ENCODE measurements at places on chromosomes 6 and 20.

GRCh38 chr6:18324706-18325042 is 60.3 kb upstream of the DEK start:
- DNase-seq, result no peak

DNA sequence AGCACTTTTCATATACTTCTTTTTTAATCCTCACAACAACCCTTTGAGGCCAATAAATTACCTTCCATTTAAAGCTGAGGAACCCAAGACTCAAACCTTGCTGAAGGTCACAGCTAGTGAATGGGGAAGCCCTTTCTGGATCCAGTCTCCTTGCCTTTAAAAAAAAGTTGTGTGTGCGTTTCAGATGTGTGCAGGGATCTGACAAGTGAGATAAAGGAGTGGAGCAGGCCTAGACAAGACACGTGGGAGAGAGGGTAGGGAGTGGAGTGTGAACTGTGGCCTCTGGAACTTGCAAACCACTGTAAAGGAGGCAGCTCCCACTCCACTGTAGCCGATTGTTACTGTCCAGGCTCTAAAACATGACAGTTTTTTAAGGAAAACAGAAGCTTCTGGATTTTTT is 1.9 kb downstream of the KLHL32 start:
- DNase-seq, result no peak

- no peak for DNase-seq
Measured at GRCh38 chr20:46192376-46192944, 74.3 kb downstream of the CD40 start.

- DNase-seq, result no peak
Measured at GRCh38 chr6:43897571-43898302, 127.7 kb downstream of the VEGFA start.

DNA sequence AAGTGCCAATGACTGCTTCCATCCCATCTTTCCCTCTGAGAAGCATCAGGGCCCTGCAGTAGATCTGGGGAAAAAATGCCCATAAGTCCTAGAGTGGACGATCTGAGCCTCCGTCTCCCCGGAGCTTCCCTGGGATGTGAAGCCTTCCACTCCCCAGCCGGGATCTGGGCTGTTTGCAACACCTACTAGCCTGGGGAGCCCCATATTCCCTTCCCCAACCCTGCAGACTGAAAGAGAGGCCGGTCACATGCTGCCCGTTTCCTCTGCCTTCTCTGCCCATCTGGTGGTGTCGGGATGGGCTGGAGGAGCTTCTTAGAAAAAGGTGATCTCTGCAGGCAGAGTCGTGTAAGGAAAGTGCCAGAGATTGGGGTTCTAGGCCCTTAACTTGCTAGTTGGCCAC is 1.1 kb downstream of the SNPH start:
- no peak for DNase-seq

DNA sequence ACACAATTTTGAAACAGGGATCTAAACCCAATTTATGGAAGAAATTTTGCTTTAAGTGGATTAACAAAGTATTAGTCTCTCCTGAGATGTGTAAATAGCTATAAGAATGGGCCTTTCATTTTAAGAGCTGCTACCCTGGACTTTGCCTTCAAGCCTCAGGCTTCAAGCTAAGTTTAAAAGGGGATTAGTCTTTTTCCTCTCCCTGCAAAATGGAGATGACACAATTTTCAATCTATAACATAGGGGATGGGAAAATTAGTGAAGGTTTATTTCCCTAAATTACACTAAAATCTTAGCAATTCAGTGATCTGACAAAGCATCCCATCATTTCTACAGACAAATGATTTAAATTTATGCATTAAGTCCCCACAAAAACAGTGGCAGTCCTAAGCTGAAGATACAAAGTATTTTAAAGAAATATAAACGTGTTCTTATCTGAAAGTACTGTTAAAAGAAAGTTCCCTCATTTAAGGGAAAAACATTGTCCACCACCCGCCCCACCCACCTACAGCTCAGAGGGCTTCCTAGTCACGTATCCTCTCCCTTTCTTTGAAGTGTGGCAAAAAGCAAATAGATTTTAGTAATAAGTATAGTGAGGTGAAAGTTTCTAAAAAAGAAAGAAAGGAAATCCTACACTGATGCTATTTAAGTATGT is 14.5 kb downstream of the ARHGAP18 start:
- DNase-seq, result no peak

DNA sequence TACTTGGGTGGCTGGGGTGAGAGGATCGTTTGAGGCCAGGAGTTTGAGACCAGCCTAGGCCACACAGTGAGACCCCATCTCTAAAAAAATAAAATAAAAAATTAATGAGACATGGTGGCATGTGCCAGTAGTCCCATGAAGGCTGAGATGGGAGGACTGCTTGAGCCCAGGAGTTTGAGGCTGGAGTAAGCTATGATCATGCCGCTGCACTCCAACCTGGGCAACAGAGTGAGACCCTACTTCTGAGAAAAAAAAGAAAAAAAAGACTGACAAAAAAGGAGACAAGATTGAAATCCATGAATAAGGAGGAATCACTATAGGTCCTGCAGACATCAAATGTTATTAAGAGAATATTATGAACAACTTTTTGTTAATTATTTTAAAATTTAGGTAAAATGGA is 23.7 kb upstream of the BPHL start:
- no peak for DNase-seq

- DNase-seq, result no peak
Measured at GRCh38 chr6:32108094-32108627, 977 bp downstream of the TNXB start.

DNA sequence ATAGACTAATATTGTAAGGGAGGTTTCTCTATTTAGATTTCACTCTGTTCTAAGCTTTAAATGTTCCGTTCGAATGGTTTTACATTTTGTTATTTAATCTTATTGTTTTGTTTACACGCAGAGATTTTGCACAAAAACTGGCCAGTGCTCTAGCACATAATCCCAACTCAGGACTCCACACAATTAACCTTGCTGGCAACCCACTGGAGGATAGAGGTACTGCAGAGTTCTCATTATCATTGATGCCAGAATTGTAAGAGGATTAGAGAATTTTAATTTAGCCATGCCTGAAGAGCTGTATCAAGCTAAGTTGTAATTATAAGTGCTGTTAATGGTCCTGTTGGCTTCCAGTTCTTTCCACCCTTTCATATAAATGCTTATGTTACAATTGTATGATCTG is 179.7 kb upstream of the SCGN start:
- DNase-seq, result no peak

DNA sequence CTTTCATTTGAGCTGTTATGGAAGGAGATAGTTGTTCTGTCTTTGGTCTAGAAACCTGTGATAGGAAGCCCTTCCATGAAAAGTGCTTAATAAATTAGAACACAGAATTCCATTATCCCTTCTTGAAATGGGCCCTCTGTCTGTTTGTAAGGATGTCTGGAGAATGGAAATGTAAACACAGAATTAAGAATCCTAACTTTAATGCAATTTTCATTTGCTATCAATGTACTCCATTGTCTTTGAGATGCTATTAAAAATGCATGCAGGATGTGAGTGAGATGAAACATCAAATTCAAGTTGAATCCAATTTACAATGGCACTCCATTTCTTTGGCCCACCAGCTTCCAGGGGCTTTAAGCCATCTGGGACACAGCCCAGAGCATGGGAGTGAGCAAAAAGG is 13.9 kb upstream of the AARS2 start:
- no peak for DNase-seq

DNA sequence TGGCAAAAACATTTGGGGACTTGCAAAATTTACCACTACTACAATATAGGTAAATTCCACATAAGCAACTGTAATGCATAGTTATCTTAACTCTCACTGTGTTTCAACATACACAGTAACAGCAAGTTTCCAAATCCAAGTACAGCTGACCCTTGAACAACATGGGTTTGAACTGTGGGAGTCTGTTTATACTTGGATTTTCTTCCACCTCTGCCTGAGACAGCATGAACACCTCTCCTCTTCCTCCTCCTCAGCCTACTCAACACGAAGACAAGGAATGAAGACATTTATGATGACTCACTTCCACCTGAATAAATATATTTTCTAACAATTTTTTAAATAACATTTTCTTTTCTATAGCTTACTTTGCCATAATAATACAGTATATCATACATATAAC is 25.6 kb downstream of the MAN1A1 start:
- no peak for DNase-seq
